Hypothalamus (tissue), 51 donors: ENCODE measurements at places on chromosomes 5 and 9.

DNA sequence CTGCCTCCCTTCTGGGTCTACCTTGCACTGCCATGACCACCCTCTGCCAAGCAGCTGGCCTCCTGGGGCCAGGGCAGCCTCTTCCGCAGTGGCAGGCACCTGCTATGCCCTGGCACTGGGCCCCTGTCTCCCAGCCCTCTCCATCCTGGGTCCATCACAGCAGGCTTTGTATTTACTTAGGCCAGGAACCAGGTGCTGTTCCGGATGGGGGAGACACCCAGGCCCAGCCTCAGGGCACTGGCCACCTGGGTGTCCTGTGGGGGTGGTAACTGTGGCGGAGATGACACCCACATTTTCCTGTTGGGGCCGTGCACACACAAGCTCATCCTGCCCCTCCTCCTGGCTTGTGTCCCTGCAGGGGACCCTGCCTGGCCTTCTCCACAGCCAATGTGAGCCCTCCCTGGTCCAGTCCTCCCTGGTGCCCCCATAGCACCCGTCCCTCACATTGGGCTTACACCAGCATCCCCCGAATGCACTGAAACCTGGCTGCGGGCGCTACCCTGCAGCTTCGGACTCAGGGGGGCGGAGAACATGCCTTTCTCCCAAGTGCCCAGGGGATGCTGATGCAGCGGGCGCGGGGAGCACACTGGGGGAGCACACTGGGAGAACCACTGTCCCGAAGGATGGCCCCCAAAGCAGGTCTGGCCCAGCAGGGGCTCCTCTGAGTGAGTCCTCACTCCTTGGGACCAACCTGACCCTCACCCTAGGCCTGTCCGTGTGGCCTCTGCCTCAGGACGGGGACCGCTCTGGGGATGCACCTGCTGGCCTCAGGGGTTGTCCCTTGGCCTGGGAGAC is 17.9 kb downstream of the FAM163B start:
- DNase-seq = no peak

DNA sequence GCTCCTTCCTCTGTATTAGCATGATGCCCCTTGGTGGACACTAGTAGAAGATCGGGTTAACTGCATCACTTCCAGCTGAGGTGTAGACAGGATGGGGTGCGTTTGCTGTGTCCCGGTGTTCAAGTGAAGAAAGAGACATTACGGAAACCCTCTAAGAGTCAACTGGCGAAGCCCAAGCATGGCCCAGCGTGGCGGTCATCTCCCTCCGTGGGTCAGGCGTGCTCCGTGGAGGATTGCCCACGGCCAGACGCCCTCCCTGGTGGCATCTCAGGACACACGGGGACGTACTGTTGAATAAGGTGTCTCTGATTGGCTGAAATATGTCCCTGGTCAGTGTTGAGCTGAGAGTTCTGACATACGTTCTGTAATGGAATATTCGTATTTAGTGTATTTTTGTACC is 119.5 kb upstream of the CACNA1B start:
- DNase-seq = no peak

- DNase-seq = no peak
These were observed 656 bp downstream of the CEP78 start for GRCh38 chr9:78236551-78236910.

- no peak for DNase-seq
These were observed 125.4 kb upstream of the MINAR2 start for GRCh38 chr5:129622531-129622930.

GRCh38 chr9:20642045-20642444 is 19.7 kb upstream of the MLLT3 start:
- no peak for DNase-seq

DNA sequence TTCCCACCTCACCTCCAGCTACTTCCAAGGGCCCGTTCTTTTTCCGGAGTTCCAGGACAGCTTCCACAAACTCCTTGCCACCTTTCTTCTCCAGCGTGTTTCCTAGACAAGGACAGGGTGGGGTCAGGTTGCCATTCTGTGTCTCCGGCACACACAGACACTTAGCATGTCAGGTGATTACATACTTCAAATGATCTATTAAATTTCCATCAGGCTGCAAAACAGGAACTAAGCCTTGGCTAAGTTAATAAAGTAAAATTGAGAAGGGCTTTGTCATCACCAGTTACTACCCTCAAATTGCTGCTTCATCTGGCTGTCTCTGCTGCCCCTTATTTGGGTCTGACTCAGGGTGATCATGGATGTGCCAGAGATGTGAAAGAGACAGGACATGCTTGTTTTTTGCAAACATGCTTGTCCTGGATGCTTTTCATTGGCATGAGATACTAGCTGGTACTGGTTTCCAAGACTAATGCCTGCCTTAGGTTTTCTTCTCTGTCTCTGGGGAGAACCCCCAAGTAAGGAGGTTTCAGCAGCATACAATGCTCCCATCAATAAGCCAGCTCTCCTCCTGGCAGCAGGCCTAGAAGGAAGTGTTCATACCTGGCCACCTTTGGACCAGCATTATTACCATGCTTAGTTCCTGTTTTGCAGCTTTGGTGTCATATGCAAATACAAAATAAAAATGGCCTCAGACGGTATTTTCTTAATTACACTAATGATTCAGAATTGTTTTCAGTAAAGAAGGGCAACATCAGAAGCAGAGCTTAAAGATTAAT is 52.9 kb downstream of the MACROH2A1 start:
- DNase-seq = no peak

- no peak for DNase-seq
These were observed 23.2 kb downstream of the STXBP1 start for GRCh38 chr9:127635201-127635735.

GRCh38 chr9:76521244-76521681 is 62.3 kb downstream of the GCNT1 start:
- DNase-seq = no peak

DNA sequence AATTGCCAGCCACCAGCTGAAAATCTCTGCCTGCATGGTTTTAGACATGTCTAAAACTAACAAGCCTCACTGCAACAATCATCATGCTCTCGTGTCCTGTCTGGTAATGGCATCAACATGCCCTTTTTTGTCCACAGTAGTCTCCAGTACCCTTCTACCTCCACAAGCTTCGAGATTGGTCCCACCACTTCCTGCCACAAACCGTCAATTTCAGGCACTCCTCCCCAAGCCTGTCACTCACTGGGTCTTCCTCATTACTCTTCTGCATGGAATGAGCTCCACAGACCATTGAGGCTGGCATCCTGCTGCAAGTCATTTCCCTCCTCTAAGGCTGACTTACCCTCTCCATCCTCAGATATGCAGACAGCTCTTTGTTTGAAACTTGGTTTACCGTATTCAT is 9.0 kb downstream of the LPAR1 start:
- no peak for DNase-seq

DNA sequence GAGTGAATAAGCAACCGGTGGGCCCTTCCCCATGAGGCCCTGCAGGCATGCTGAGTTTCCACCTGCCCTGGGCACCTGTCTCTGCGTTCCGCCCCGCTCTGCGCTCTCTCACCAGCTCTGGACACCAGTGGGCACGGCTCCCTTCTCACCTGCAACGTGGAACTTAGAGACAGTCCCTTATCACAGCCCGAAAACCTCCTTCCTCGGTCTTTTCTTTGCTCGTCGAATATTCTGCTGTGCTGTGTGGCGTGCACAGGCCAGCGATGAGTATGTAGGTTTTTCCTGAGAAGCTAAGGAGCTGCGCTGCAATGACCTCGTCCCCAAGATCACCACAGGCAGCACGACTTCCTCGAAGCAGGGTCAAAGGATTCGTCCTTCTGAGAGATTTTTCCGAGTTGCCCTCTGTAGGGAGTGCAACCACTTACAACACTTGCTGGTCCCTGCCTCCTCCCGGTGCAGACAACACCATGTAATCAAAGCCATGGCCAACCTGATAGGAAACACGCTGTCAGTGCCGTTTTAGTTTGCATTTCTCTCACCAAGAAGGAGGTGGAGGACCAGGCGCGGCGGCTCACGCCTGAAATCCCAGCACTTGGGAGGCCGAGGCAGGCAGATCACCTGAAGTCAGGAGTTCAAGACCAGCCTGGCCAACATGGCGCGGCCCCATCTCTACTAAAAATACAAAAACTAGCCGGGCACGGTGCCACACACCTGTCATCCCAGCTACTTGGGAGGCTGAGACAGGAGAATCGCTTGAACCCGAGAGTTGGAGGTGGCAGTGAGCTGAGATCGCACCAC is 27.2 kb upstream of the NOTCH1 start:
- DNase-seq = no peak

GRCh38 chr9:107208121-107208520 is 75.0 kb upstream of the RAD23B start:
- DNase-seq = no peak

DNA sequence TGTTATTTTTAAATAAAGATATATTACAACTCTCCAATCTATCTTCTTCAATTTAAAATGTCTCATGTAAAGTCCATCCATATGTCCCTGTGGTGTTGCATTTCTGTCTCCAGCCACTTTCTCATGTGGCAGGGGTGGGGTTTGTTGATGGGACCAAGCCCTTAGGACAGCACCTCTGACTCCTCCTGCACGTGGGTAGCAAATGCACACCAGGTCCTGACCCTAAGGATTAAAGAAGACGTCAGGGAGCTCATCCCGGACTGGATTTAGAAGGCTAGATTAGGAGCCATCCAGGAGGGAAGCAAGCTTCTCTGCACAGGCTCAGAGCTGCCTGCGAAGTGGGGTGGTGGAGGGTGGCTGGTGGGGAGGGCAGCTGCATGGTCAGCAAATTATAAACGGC is 38.9 kb upstream of the FAM120AOS start:
- DNase-seq = no peak

- no peak for DNase-seq
These were observed 3.8 kb downstream of the TGFBI start for GRCh38 chr5:136032564-136032963.

GRCh38 chr9:132637351-132637750 is 32.4 kb downstream of the DDX31 start:
- no peak for DNase-seq

DNA sequence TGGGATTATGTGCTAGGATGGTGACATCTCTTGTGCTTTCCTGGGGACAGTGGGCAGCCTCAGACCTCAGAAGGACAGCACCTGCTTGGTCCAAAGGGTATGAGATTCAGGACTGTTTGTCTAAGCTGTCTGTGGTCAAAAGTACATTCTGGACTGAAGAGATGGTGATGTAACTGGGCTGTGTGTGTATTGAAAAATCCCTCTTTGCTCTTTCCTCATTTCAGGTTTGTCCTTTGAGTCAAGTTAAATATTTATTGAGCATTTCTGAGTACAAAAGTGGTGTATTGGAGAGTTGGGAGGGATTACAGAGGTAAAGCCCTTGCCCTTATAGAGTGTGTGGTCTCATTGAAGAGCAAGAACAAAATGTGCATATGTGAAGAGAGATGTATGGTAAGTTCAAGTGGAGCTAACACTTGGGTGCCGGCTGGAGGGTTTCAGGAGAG is 46.7 kb downstream of the RCL1 start:
- DNase-seq = no peak

GRCh38 chr5:6574537-6575245 is 58.2 kb downstream of the NSUN2 start:
- DNase-seq = no peak

DNA sequence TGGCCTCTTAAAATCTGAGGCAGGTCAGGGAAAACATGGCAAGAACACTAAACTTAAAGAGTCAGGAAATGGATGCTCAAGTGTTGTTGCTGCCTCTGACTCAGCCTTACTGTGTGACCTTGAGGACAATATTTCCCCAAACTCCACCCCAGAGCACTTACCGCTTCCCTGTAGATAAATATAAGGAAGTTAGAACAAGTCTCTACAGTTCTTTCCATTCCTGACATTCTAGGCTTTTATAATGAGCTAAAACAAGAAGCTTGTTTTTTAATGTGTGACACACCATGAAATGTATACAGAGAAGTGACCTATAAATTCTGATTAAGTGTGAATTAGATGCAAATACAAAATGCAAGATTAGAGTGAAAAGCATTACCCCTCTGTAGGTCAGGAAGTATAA is 129.3 kb downstream of the GRIA1 start:
- DNase-seq = no peak
